ENCODE measurements at places on chromosomes 2 and 18. TPM values are rescaled to one million over a fixed set of nuclear protein-coding genes. Genes with fewer than 3 reads are reported as not detected.

Gene POTEJ
- not detected for polyA plus RNA-seq

Gene ACTG2
- polyA plus RNA-seq: 94.0 TPM

Gene CFAP65
- 0.16 TPM for polyA plus RNA-seq

Gene FHOD3
- polyA plus RNA-seq: 68.7 TPM

Gene OSBPL1A
- 18.7 TPM for polyA plus RNA-seq

Gene SPATA3
- not detected for polyA plus RNA-seq

Gene CYTIP
- polyA plus RNA-seq: 0.94 TPM

Gene UGT1A10
- polyA plus RNA-seq: not detected

Gene REG1B
- polyA plus RNA-seq: 5.1 TPM

Gene PLCL1
- 1.6 TPM for polyA plus RNA-seq

Gene IKZF2
- polyA plus RNA-seq: 4.9 TPM

Gene SLC9A4
- polyA plus RNA-seq: not detected

Gene NOSTRIN
- 25.9 TPM for polyA plus RNA-seq

Gene CAPN13
- not detected for polyA plus RNA-seq

Gene PFN4
- 2.7 TPM for polyA plus RNA-seq

Gene IL1RN
- 1.4 TPM for polyA plus RNA-seq

Gene GPR45
- polyA plus RNA-seq: not detected

Gene TNS1
- polyA plus RNA-seq: 122 TPM

Gene SLC25A12
- 22.2 TPM for polyA plus RNA-seq

Gene SLC16A14
- 12.1 TPM for polyA plus RNA-seq

Gene TFCP2L1
- polyA plus RNA-seq: 0.18 TPM

Gene KCNK3
- 325 TPM for polyA plus RNA-seq

Gene ELOA2
- polyA plus RNA-seq: not detected

Gene C18orf54
- polyA plus RNA-seq: 0.30 TPM

Gene ECEL1
- polyA plus RNA-seq: 20.7 TPM

Gene RIT2
- polyA plus RNA-seq: not detected

Gene CCDC138
- 1.0 TPM for polyA plus RNA-seq

Gene UGT1A3
- not detected for polyA plus RNA-seq

Gene EMILIN1
- polyA plus RNA-seq: 4.2 TPM

Gene MEP1B
- polyA plus RNA-seq: not detected

Gene LDLRAD4
- polyA plus RNA-seq: 8.9 TPM

Gene HMSD
- 0.13 TPM for polyA plus RNA-seq

Gene TMEM169
- polyA plus RNA-seq: 0.88 TPM

Gene LPIN1
- polyA plus RNA-seq: 17.0 TPM

Gene CPLX4
- not detected for polyA plus RNA-seq

Gene PROM2
- polyA plus RNA-seq: 1.7 TPM

Gene INHBB
- polyA plus RNA-seq: 8.7 TPM

Gene RGPD3
- not detected for polyA plus RNA-seq

Gene MRPS9
- 69.2 TPM for polyA plus RNA-seq

Gene ABCG8
- 0.03 TPM for polyA plus RNA-seq

Gene LIPG
- polyA plus RNA-seq: 1.2 TPM

Gene C2orf49
- 5.9 TPM for polyA plus RNA-seq

Gene RGPD4
- not detected for polyA plus RNA-seq

Gene TEKT4
- not detected for polyA plus RNA-seq

Gene SLC4A3
- 40.5 TPM for polyA plus RNA-seq

Gene ANKRD30B
- polyA plus RNA-seq: 0.57 TPM

Gene PSD4
- polyA plus RNA-seq: 60.2 TPM

Gene C2orf92
- 21.8 TPM for polyA plus RNA-seq

Gene COL6A3
- polyA plus RNA-seq: 15.5 TPM

Gene ASB18
- polyA plus RNA-seq: not detected

Gene IL36A
- polyA plus RNA-seq: not detected

All from adrenal gland (tissue), 19 donors.